ENCODE measurements at places on chromosomes 7 and 10.

DNA sequence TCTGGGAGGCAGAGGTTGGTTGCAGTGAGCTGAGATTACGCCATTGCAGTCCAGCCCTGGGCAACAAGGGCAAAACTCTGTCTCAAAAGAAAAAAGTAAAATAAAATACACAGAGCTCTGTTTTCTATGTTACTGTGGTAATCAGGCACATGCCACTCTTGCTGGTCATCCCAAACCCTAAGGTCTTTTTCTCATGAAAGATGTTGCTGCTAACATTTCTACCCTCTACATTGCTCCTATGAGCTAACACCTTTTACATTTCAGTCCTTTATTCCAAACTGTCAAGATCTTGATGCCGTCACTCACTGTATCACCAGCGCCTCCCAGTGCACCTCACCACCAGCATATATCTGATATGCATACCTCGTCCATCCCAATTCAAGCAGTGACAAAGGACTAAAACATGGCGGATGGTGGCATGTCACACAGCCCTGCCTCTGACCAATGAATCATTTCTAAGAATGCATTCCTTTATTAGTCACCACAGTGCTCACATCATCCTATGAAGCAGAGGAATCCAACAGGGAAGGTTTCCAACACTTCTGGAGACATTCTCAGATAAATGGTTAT, 4.3 kb downstream of the DAGLB start:
- peak; percentile 85 for DNase-seq

DNA sequence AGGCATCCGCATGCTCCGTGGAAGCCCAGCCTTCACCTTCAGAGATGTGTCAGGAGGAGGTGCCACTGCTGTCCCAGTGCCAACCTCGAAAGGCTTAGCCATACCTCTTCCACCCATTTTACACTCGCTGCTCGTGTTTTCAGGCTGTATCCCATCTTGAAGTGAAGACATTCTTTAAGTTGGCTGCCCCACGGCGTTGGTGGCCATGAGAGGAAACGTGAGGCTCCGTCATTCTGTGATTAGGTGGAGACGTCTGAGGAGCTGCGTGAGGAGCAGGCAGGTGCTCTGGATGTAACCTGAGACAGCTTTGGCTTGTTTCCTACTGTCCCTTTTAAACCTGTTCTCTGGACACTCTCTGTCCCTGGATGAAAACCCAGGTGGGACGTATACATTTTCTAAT, 159.9 kb upstream of the RNF32 start:
- no peak for DNase-seq

DNA sequence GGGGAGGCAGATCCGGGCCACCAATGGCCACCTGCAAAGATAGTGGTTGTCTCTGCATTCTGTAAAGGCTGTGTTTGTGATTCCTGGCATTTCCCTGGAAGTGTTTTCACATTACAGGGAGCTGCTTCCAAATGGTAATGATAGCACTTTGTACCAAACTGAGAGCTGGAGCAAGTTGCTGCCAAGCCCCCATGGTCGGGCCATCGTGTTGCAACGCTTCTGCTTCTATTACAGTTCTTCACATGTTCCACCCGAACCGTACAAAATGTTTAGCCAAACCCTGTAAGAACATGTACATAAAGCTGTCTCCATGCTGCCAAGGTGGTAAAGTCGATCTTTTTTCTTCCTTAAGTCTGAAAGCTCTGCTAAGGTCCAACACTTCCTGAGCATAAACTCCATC, 397.7 kb upstream of the NFE2L3 start:
- DNase-seq = no peak

GRCh38 chr10:5234106-5234860, 37.6 kb downstream of the AKR1C4 start:
- peak; percentile 19 for DNase-seq

DNA sequence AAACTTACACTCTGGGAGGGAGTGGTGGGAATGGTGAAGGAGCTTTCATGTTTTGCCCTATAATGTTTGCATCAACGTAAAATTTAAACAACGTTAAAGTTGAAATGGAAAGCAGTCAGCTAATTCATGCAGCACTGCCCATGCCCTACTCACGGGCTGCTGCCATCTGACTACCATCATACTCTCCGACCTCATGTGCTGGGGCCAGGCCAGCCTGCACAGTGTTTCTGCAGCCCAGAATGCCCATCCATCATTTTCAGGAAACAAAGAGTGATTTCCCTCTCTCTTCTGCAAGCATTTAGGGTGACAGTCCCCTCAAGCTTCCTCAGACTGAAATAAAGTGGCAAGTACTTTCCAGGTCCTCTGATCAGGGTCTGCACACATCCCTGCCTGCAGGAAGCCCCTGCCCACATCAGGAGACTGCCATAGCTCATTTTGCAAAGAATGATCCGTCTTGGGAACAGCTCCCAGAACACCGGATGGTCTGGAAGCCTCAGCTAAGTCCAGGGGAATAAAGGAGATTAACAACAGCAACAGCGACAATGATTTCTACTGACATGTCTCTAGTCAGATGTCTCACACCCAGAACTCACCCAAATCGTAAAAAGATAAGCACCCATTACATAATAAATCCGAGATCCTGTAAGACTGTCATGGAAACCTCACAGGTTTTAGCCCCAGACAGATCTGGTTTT, 40.3 kb downstream of the ARHGAP22 start:
- DNase-seq = no peak
